Brain pericyte (primary cell): ENCODE measurements at places on chromosomes 4 and X.

DNA sequence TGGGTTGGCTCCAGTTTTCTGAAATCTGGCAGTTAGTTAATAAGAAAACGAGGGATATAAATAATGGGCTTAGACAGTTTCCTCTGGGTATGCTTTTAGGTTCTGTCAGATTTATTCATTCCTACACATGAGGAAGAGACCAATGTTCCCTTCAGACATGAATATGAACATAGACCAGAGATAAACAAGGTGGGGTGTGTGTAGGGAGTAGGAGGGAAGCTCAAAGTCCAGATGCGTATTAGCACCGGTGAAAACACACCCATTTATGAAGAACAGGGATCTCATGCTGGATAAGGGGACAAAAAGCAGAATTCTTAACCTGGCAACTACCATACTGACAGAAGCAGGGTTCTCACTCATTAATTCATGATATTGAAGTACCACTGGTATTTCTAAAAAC lies 223.0 kb downstream of the SOWAHB start:
- no peak for DNase-seq

GRCh38 chr4:76690011-76690905 lies 207.7 kb downstream of the SOWAHB start:
- DNase-seq = no peak

DNA sequence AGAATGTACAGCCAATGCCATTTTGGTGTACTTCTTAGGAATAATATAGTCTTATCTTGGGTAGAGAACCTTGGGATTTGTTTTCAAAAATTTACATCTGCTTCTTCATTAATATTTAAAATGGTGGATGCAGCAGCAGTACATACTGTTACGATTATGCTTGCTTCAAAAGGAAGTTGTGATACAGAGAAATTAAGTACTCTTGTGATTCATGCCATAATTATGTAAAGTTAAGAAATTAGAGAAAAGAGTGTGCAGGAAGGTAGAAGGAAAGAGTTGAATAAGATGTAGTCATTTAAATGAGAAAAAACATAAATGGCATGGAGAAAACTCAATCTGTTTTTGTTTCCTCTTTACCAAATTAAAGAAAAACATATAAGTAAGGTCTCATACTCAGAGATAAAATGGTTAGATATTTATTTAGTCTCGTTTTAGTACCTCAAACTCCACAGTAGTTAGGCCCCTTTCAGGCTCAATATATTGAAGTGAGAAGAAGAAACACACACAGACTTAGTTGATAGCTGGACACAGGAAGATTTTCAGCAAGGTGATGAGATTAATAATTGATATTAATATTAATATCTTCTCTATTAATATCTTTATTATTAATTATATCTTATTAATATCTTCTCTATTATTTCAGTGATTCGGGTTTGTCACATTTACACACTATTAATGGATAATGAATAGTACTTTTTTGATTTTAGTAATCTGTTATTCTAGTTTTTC lies 70.1 kb upstream of the HPGD start:
- no peak for DNase-seq

GRCh38 chrX:103831803-103832544 lies at the start of gene RAB9B:
Gene RAB9B, minus strand, starts transcription at chrX:103832257. Its CDS starts 6,473 bp downstream, at chrX:103825784.
- DNase-seq = no peak

- no peak for DNase-seq
Measured at GRCh38 chrX:121128925-121129877, 81.8 kb downstream of the GLUD2 start.

DNA sequence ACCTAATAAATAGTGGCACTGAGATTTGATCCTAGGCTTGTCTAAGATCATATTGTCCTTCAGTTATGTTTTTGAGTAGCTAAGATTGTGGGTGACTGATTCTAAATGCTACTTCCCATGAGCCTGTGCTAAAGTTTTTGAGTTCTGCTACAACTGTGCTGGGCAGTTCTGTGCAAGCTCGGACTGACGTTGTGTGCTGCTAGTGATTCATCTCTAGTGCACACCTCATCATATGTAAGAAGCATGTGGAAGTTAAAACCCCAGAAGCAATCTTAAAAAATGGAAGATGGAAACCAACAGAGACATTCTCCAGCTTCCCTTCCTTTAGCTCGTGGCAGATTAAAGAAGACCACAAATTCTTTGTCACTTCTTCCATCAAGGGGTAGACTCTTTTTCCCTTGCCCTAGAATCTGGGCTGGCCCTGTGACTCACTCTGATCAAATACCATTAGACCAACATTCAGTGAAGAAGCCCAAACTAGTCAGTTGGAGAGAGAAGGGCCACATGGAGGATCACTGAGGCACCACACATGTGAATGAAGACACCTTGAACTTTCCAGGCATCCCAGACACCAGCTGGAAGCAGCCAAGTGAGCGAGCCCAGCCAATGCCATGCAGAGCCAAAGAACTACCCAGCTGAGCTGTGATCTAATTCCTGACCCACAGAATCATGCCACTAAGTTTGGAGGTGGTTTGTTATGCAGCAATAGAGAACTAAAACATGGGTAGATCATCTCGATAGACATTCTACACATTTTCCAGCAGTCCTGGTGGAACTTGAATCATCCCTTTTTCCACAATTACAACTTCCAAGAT lies 16.8 kb downstream of the ARHGAP6 start:
- no peak for DNase-seq

- DNase-seq = no peak
Measured at GRCh38 chr4:108168160-108168670, 517 bp downstream of the LEF1 start.

DNA sequence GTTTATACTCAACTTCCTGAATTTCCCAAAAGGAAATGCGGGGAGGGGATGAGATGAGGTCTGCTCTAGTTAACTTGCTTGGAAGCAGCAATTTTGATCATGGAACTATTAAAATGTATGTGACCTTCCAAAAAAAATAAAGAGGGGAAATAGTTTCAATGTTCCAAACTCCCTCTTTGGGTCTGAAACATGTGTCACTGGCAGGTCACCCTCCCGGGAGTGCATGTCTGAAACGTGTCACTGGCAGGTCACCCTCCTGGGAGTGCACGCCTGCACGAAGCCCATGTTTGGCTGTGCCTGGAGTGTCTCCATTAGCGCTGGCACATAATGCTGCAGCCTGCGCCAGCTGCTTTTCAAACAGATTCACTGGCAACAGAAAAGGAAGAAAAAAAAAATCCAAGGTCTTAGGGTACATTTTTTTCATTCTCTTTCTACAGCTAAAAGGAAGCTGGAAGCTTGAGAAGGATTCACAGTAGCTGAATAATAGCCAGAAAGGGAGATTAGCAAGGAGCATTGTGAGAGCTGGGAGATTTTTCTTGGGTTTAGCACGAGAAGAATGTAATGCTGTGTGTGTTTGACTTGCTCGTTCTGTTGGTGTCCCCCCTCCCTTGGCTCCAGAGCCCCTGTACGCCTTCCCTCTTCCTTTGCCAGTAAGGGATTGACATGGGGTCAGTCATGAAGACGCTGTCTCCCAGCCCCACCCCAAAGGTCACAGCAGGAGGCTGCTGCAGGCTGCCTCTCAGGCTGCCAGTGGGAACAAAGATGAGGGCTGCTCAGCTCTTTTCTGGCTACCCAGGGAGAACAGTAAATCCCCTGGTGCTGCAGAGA lies 39.2 kb upstream of the TLR3 start:
- no peak for DNase-seq

DNA sequence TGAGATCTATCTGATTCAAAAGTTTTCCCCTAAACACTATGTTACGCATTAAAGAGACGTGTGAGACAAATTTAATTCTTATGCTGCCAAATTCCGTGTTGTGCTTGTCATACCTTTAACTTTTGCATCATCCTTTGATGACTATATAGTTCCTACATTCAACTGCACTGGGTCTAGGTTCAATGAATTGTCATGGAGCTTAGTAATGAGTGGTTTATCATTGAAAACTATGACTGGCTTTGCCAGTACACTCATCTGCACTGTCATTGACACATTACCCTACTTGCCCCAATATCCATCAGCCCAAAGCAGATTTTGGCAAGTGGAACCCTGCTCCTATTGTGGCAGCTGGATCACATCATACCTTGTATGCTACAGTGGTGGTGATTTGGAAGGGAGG lies 882.9 kb upstream of the SLIT2 start:
- DNase-seq = no peak

GRCh38 chr4:158802914-158803313 lies 34.1 kb downstream of the FNIP2 start:
- DNase-seq = no peak

DNA sequence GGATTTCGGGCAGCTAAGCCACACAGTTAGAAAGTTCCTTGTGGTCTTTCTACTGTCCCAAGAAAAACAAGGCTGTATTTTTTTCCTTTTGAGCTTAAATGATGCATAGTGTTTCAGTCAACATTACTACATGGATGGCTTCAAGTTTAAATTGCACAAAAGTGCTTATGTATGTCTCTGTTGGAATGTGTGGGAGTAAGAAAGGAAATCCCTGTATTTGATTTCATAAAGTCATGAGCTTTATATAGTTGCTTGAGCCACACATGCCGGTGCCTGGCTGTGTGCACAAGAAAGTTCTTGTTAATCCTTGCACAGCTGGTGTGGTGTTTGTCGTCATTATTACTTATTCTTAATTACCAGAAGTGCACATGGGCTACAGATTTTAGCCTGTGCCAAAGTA lies 262.2 kb downstream of the ARHGAP10 start:
- no peak for DNase-seq

DNA sequence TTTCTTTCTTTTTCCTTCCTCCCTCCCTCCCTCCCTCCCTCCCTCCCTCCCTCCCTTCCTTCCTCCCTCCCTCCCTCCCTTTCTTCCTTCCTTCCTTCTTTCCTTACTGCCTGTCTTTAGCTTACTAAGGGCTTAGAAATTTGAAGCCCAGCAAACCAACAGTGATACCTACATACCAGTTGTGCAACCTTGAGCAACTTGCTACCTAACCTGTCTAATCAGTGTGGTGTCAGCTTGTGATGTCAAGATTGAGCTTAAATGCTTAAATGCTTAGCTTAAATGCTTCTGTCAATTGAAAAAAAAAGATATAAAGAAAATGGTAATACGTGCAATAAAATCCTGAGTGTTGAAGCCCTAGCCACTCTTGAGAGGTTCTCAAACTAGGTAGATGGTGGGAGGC lies 728.6 kb downstream of the TRIML1 start:
- DNase-seq = no peak

DNA sequence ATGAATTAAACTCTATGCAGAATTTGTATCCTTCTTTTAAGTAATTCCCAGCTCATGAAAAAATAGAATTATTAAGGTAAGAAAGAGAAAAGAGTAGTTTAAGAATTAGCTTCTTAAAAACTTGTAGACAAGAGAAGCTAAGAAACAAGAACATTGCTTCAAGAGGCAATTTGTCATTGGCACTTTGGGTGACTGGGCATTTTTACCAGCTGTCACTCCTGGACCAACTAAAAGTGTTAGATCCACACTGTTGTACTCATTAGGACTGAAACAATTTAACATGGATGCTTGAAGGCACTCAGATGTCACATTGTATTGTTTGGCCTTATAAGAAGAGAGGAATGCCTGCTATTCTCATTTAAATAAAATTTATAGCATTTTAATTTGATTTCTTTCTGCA lies 7.4 kb downstream of the COL25A1 start:
- no peak for DNase-seq

- DNase-seq = no peak
Measured at GRCh38 chrX:10841579-10841978, 221.2 kb upstream of the MID1 start.

DNA sequence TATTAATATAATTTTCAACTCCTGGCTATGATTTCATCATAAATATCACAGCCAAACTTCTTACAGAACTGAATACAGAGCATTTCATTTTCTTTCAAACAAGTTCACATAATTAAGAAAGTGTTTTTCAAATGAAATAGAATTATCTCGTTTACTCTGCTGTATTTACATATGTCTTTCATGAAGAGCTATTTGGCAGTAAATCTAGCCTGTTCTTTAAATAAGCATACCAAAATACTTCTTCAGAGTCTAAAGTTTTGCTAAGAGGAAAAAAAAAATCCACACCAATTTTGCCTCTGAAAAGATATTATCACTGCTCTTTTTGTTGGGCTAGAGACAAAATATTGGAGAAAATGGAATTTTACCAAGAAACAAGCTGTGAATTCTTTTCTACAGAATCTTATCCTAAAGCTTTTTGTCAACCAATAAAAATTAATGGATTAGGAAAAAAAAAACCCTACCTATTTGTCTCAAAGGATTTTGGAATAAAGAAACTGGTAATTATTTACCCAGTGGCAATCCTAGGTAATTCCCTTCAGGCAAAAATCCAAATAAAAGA lies 287.9 kb upstream of the NR3C2 start:
- no peak for DNase-seq

GRCh38 chrX:50430917-50431575 lies 39.6 kb downstream of the DGKK start:
- no peak for DNase-seq

GRCh38 chrX:70504772-70505450 lies 60.3 kb downstream of the DLG3 start:
- no peak for DNase-seq

GRCh38 chr4:174193438-174194374 lies 89.8 kb downstream of the FBXO8 start:
- DNase-seq = no peak

DNA sequence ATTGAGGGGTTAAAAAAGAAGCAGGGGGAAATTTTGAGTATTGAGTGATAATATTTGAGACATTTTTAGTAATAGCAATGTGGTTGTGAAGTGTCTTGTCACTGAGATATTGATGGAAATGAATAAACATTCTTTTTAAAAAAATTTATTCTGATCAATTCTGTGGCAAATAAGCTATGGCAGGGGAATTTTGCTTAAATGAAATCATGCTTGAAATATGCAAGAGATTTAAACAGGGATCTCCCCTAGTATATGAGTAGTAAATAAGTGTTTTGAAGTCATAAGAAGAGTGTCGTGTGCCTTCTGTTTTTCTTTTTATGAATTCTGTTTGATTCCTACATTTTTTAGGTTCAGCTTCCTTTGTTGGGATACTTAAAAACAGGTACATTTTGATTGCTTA lies 23.2 kb downstream of the IL15 start:
- DNase-seq = no peak

GRCh38 chr4:122997463-122998101 lies 75.2 kb upstream of the NUDT6 start:
- DNase-seq = no peak

DNA sequence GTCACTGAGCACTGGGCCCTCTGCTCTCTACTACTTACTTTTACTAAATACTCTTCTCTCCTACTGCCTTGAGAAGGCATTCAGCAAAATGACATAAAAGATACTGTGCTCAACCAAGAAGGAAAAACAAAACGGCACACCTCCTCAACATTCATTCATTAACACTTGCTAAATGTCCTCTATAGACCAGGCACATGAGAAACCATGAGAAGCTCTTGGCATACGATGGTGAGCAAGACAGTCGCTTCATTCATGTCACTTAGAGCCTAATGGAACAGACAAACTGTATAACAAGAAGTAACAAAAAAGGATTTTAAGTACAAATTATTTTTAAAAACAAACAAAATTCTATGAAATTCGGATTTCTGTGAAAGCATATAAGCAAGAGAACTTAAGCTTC lies 38.7 kb downstream of the COL25A1 start:
- DNase-seq = no peak

GRCh38 chrX:37781814-37782213 lies 2.0 kb downstream of the CYBB start:
- no peak for DNase-seq

GRCh38 chrX:139560221-139560620 lies 29.7 kb downstream of the F9 start:
- no peak for DNase-seq
